ENCODE measurements at places on chromosomes 2 and 18.

DNA sequence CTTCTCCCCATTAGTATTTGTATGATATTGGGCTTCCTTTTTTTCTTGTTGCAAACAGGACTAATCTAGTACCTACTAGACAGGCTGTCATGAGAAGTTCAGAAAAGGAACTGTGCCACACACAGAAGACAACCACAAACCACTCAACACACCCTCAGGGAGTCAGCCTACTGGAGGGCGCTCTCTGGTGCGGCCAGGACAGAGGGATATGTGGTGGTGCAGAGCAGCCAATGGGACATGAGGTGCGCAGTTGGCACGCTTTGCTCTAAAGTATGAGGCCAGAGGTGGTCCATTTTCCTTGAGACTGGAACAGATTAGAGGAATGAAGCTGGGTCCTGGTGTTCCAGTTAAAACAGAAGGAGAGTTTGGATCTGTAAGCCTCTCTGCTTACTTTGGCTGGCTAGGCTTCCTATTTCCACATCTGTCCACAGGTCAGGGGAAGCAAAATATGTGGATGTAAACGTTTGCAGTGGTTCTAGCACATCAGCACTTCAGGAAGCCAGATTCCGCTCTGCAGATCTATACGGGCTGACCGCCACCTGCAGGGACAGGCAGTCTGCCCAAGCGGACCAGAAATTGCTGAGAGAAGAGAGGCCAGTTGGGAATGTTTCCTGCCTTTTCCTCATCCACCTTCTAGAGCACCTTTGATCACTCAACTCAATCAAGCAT lies 114.1 kb downstream of the GFPT1 start:
- no peak for DNase-seq

- DNase-seq, result no peak
Observed at GRCh38 chr2:74619651-74620297, 28.4 kb downstream of the M1AP start.

GRCh38 chr2:225739328-225739727 lies 339.8 kb downstream of the NYAP2 start:
- DNase-seq, result no peak

DNA sequence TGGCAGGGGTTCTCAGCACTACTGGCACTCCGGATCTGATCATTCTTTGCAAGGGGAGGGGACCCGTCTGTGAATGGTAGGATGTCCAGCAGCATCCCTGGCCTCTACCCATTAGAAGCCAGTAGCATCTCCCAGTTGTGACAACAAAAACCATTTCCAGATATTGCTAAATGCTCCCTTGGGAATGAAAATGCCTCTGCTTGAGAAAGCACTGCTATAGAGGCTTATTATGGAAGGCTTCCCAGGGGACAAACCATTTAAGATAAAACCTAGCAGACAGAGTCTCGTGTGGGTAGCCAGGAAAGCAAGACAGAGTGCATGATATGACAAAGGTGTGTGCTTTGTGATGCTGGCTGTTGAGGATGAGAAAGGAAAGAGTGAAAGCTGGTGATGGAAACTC lies 273.7 kb downstream of the TMX3 start:
- DNase-seq, result no peak

DNA sequence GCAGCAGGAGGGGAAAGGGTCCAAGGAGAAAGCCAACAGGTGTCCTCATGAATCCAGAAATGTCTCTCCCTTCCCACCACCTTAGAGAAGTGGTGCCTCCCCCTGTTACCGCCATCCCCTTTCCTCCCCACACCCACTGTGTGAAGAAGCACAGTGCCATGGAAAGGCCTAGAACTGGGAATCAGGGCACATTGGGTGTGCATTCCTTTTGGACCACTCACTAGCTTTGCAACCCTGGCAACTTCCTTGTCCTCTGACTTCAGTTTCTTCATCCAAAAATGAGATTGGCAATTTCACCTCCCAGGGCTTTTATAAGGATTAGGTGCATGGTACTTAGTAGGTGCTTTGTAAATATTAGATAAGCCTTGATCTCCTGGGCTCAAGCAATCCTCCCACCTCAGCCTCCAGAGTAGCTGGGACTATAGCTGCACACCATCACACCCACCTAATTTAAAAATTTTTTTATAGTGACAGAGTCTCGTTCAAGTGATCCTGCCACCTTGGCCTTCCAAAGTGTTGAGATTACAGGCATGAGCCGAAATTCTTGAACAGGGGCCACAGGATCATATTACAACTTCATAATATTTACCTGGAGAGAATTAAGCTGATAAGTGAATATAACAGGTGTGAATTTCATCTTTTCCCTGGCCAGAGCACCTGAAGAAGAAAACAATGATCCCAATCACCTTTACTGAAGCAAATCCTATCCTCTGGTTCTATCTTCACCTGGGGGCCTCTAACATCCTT lies 97.9 kb upstream of the TAF1B start:
- no peak for DNase-seq

DNA sequence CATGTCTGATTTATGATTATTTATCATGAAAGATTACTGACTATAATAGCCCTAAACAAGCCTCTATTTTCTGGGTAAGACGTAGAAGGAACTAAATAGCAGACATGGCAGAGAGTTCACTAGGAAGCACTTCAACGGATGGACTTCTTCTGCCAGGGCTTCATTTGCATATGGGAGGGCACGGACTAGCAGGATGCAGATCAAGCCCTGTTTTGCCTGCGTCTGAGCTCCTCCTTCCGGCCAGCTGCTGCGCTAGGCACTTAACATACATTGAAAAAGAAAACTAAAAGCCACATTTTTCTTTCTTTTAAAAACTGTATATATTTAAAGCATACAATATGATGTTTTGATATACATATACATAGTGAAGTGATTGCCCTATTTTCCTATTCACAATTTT lies 340.0 kb upstream of the MEX3C start:
- DNase-seq, result no peak

- DNase-seq, result no peak
Observed at GRCh38 chr2:180907731-180908130, 72.7 kb upstream of the UBE2E3 start.

- no peak for DNase-seq
Observed at GRCh38 chr2:37375741-37376288, 31.4 kb downstream of the QPCT start.

- DNase-seq, result no peak
Observed at GRCh38 chr18:12908706-12909105, 24.7 kb upstream of the PTPN2 start.

DNA sequence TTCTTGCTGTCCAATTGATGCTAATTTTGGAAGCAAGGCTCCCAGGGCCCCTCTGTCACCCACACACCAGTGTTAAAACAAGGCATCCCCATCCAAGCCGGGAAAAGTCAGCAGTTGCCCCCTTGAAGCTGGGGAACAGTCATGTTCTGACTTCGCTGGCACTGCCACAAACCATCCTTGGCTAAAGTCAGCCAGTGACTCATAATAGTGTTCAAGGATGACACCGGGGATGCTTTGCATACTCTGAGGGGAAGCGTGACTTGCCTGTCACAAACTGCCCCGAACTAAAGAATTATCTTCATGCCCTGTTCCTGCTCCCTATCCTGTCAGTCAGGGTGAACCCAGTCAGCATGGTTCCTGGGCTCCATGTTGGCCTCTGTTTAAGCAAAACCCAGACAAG lies 37.0 kb downstream of the TGFA start:
- DNase-seq, result no peak

GRCh38 chr2:218031771-218032257 lies 29.0 kb upstream of the TNS1 start:
- DNase-seq, result no peak

- DNase-seq, result no peak
Observed at GRCh38 chr2:148495586-148495985, 149.0 kb upstream of the EPC2 start.

- no peak for DNase-seq
Observed at GRCh38 chr2:159074605-159075004, 106.2 kb downstream of the TANC1 start.

DNA sequence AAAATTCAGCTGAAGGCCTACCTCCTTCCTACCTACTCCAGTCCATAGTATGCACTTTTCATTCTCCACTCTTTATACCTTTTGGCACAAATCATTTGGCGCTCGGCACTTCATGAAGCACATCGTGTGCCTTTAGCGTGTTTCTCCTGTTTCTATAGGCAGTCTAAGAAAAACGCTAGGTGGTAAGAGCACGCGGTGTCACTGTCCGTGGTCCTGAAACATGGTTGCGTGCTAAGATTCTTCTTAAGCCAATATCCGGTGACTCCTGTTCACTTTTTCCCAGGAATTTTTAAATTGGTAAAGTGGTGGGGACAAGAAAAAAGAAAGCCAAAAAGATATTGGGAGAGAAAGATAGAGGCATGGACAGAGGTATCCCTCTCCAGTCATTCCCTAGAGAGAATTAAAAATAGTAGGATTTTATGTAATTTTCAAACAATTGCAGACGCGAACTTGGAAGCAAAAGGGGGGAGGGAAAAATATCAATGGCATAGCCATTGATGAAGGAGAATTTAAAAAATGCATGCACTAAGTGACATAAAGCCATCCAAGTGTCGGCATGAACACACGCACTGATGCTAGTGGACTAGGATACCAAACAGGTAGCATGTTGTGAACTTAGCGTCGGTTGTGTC lies 1.4 kb upstream of the CTNNA2 start:
- no peak for DNase-seq

GRCh38 chr2:99035920-99036319 lies 99.9 kb upstream of the CRACDL start:
- DNase-seq, result no peak

- no peak for DNase-seq
Observed at GRCh38 chr2:224933431-224933830, 108.8 kb downstream of the DOCK10 start.

- no peak for DNase-seq
Observed at GRCh38 chr2:227415538-227416424, 28.0 kb upstream of the SCYGR1 start.

GRCh38 chr2:129925381-129925780 lies 54.1 kb upstream of the RAB6C start:
- no peak for DNase-seq

DNA sequence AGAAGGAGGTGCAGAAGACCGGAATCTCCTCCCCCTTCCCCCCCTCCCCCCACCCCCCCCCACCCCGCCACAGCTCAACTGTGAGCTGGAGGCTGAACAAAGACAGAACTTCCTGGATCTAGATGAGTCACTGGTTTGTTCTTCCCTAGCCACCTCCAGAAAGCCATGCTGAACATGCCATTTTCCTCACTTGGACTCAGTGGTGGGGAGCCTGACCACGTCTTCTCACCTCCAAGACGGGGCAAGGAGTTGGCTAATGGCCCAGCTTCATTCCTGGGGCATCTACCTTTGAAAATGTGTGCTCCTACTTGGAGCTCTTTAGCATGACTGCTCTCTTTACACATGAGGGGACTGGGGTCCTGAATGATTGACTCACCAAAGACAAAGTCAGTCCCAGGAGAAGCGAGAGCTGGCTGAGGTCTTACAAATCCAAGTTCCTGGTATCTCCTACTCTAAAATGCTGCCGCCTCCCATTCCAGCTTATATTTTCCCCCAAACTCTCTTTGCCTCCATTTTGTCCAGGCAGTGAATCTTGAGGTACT lies 22.6 kb upstream of the FZD5 start:
- DNase-seq, result no peak

- no peak for DNase-seq
Observed at GRCh38 chr2:64479259-64480117, 25.5 kb downstream of the LGALSL start.

DNA sequence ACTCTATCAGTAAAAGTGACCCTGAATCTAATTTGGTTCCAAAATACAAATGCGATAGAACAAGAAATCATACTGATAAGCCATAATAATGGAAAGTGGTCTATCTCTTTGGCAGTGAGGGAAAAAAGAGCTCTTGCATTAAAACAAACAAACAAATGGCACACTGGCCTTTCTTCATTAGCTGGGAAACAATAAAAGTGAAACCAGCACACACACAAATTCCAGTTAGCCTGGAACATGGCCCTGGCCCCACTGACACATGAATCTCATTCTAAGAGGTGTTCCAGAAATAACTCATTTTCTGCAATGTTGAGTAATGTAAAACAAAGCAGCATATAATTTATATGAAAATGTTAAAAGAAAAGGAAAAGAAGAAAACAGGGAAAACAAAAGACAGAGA lies 79.3 kb upstream of the TGFA start:
- no peak for DNase-seq

DNA sequence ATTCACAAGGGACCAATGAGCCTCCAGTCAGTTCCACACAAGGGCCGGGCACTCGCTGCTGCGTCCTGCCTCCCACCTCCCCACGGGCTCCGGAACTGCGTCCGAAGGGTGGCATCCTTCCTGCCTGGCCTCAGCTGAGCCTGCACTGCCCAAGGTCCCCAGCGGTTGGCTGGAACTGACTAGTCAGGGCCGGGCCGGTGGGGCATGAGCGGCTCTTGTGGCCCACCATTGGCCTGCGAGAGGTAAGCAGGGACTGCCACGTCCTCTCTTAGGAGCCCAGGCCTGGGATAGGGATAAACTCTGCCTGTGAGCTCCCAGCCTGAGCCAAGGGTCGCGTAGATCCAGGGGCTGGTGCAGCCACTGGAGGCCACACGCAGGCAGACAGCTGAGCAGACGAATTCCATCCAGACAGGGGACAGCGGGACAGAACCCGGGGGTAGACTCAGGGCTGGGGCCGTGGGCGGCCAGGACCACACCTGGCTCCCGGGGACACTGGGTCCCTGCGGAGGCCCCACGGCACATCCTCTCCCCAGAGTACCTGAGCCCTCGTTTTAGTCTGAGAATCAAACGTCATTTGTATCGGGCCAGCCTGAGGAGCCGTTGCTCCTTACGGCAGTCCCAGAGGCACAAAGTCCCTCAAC lies 148.4 kb downstream of the ZNF516 start:
- DNase-seq, result no peak

DNA sequence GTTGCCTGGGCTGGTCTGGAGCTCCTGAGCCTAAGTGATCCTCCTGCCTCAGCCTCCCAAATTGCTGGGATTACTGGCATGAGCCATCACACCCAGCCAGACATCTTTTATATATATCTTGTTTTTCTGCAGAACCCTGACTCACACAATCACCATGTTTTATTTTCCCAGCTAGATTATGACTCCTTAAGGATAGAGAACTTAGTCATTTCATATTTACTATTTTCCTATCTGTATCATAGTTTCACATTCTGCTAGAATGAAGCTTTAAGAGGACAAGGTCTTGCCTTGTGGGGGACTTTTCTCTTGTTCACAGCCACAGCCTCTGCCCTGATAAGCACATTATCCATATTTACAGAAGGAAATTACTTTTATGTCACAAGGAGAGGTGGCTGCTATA lies 73.9 kb downstream of the LBH start:
- DNase-seq, result no peak

GRCh38 chr2:143128681-143129580 lies at the start of gene ARHGAP15:
ARHGAP15 (plus strand) TSS chr2:143129419.
- DNase-seq, result peak; percentile 73

DNA sequence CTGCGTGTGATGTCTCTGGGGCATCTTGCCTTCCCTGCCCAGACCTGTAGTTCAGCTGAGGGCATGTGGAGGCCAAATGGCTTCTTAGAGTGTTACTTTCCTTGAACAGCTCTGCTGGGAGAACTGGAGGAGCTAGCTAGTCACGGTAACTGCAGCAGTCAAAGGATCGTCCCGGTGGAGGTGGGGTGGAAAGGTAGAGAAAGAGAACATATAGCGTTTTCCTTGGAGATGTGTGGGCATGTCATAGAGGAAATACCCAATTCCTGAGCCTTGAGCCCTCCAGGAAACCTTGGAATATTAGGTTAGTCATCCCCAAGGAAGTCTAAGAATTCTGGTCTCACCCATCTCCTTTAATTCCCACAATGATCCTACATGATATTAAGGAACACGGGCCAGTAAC lies 33.5 kb upstream of the IL37 start:
- DNase-seq, result no peak

GRCh38 chr2:207311316-207312005 lies 145.7 kb upstream of the KLF7 start:
- no peak for DNase-seq

- no peak for DNase-seq
Observed at GRCh38 chr18:46702471-46702870, 45.5 kb upstream of the LOXHD1 start.

GRCh38 chr2:183348492-183348891 lies 224.2 kb downstream of the NUP35 start:
- DNase-seq, result no peak
